ENCODE measurements at places on chromosomes 3 and 15.

DNA sequence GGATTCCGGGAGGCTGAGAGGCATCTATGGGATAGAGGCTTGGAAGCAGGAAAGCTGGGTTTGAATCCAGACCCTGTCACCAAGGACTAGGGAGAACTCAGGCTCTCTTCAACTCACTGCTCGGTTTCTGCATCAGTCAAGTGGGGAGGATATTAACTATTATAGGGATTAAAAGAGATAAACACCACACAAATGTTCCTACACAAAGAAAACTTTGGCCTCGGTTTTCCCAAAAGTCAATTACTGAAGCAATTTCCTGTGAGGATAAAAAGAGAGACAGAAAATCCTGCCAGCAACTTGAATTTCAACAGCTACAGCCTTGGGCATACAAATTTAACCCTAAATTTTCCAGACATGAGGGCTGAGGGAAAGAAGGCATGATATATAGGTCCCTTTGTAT is 36.0 kb downstream of the ITGB5 start:
- no peak for DNase-seq

GRCh38 chr3:118144919-118145318 is 889.7 kb downstream of the IGSF11 start:
- DNase-seq, result no peak

DNA sequence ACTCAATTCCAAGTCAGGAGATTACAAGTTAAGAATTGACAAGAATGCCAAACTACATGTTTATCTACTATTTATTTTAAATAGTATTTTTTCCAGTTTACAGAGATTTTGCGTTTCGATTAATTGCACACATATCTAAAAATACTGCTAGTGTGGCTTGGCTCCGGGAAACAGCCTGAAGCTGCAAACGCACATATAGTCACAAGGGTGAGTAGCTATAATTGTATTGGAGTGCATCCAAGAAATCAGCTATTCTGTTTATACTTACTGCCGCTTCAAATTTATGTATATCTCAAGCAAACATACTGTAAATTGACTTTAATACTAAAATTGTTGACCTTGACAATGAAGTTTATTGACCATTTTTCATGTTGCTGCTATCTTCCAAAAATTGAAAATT is 77.0 kb upstream of the PLSCR5 start:
- DNase-seq, result no peak

DNA sequence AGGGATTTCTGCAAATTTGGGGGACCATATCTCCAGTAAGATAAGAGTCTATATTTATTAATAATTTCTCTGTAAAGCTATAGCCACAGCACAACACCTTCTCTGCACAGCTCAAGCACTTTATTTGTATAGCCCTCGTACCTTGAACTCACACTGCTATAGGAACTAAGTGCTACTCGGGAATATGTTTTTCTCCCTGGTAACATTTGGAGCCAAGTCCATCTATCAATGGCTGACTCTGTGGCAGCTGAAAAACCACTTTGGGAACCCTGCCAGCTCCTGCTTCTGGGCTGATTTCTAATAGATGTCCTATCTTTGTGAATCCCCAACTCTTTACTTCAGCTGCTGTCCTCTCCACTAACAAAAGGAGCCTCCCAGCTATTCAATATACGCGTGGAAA is 298.5 kb downstream of the GBE1 start:
- DNase-seq, result no peak

DNA sequence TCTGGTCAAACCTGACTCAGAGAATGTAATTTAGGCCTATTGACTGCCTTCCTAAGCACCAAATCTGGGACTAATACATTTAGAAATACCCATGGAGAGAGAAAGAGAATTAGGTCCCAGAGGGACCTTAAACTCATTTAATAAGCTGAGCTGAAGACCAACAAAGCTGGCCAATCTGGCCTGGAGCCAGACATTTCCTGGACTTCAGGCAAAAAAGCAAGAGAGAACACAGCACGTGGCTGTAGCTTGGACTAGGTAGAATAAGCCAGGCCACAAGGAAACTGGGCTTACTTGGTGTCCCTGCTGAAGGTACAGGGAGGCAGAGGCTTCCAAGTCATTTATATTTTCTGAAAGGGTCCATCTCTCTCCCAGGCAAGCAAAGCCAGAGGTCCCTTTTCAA is 88.1 kb downstream of the RTP4 start:
- no peak for DNase-seq

DNA sequence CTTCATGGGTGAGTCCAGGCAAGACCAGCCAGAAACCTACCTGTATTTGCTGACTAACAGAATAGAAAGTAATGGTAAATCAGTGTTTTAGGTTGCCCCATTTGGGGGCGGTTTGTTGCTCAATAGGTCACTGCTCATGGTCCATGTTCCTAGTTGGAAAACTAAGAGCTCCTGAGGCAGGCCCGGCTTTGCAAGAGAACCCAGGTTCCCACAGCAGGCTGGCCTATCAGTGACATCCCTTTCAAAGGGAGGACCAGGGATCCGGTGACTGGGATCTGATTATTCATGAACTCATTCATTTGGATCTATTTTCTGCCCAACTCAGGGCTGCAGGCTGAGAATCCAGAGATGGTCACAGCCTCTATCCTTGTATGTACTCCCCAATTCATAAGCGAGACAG is 163.9 kb downstream of the WNT7A start:
- DNase-seq, result no peak
